Activated naive CD4-positive, alpha-beta T cell (primary cell): ENCODE measurements at places on chromosomes 5 and 9.

DNA sequence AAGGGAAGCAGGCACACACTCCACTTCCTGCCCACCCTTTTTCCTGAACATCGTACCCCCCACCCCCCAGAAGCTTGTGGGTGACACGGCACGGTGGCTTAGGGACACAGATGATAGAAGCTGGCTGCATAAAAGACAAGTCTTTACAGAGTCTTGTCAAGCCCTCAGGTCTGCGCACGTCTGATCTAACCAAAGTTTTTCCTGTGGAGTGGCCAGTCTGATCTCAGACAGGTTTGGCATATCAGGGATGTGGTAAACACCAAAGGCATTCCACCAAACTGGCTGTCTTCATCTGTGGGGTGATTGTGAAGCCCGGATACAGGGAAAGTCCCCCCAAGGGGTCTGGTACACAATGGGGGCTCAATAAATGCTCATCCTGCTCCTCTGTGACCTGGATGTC is 50.0 kb downstream of the CRB2 start:
- DNase-seq, result no peak

DNA sequence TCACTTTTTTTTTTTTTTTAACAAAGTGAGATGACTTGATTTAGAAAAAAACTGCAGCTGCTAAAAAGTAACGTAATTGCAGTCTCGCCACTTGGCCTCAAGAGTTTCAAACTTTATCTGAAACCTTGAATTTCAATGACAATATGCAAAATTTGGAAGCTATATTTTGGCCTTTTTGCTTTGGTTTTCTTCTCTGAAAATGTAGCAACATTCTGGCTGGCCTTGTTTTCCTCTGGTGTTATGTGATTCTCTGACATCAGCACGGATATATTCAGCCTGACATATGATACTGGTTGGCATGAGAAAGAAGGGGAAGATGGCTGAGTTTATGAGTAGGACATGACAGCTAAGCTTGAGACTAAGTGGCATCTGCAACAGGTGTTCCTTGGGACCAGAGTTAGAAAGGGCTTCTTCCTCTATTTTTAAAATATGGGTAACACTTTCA is 136.5 kb downstream of the MEF2C start:
- DNase-seq, result no peak

DNA sequence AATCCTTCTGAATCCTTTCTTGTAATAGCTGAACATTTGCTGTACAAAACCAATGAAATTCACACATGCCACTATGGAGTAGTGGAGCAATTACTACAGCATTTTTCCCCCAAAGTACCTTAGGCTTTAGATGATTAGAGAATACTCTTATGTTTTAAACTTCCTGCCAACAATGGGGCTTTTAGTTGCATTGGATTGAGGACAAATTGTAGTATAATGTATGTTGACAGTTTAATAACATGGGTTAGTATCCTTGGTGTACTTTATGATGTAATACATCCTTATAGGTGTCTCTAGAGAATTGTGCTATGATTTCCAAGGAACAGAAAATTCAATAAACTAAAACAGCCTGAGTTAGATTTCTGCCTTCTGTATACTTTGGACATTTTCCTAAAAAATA is 422.7 kb upstream of the GRAMD2B start:
- DNase-seq, result no peak

DNA sequence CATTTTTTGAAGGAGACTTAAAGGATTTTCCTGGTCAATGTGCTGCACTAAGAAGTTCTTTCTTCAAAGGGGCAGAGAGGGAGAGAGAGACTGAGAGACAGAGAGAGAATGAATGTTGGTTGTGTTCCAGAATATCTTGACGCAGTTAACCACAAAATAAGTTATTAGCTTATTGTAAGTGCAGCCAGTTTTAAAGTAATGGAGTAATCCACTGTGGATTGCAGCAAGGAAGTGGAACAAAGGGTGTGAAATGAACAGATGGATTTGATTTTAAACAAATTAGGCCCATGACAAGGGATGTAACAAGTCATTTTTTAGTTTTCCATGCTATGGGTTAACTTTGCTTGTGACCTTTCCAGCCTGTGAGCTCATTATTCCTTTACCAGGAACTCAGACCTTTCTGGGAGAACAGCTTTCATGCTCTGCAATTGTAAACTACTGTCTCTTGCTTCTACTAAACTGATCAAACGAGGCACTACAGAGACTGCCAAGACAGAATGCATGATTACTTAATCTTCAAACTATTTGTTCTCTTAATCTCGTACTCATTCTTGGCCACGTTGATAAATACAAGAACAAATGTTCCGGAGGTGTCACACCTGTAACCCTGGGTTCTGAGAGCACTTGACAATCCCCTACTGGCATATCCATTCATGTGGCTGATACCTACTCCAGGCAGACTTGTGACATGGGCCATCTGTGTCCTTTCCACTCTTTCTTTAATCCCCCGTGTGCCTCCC is 131.1 kb downstream of the TLE1 start:
- DNase-seq, result no peak

- no peak for DNase-seq
Observed at GRCh38 chr5:65395526-65396155, 86.1 kb downstream of the ADAMTS6 start.

GRCh38 chr9:396396-396795 is 181.7 kb downstream of the DOCK8 start:
- no peak for DNase-seq
